ENCODE measurements at places on chromosomes 5 and 9. TPM values are rescaled to one million over a fixed set of nuclear protein-coding genes. Genes with fewer than 3 reads are reported as not detected.

Gene LYRM7
- total RNA-seq, result 13.0 TPM

DNA sequence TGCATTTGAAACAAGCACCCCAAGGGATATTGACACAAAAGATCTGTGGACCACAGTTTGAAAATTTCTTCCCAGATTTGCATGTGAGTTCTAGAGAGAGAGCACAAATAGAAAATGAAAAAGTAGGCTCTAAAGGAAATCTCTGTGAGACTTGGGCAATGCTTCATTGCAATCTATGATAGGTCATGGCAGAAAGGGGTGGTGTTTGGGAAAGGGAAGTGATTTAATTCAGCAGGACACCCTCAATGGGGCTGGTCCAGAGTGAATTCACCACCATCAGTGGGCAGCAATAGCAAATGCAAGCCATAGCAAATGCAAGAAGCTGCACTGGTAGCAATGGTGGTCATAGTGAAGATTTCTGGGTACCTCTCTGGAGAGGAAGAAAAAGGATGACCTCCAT, 58.1 kb downstream of the ANKRD55 start:
- no peak for DNase-seq

Gene NTNG2
- 1.1 TPM for total RNA-seq

- no peak for DNase-seq
Measured at GRCh38 chr9:113906411-113907110, 30.5 kb downstream of the ZNF618 start.

GRCh38 chr5:173010547-173011464, 27.2 kb downstream of the ATP6V0E1 start:
- peak; percentile 56 for DNase-seq

DNA sequence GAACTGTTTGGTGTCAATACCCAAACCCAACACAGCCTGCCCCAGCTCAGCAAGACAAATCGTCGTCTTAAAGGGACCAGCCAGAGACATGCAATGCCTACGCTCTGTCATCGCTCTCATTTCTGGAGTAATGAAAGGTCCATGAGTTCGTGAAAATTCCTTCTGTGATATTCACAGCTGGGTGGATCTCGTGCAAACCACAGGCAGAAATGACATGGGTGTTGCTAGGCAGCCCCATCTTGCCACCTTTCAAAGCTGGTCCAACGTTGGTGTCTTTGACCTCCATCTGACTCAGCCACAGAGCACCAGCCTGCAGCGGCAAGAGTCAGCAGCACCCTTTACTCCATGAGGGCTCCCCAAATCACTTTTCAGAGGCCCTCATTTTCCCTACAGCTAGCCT, 215.3 kb downstream of the SLIT3 start:
- no peak for DNase-seq

Gene CDKN2B-AS1
- 46.0 TPM for total RNA-seq

GRCh38 chr9:3608011-3608410, 82.2 kb upstream of the RFX3 start:
- DNase-seq, result no peak

DNA sequence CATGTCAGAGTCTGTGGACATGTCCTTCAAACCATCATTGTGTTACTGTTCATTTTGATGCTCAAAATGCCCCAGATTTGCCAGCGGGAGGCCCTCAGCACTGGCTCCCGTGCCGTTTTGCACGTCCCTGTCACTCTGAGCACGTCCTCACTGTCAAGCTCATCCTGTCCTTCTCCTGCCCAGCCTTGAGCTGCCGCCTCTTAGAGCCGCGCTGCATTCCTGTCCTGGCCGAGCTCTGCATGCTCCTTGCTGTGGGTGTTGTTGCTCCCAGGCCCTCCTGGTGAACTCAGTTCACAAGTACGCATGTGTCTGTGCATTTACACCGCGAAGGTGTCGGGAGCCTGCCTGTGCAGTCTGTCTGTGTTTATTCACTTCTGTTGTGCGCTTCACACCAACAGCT, 62.2 kb downstream of the WNK2 start:
- DNase-seq, result no peak

DNA sequence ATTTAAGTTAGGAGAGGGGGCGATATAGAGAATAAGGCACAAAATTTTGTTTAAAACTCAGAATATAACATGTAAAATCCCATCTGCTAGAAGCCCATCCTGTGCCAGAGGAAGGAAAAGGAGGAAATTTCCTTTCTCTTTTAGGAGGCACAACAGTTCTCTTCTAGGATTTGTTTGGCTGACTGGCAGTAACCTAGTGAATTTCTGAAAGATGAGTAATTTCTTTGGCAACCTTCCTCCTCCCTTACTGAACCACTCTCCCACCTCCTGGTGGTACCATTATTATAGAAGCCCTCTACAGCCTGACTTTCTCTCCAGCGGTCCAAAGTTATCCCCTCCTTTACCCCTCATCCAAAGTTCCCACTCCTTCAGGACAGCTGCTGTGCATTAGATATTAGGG, 18.3 kb downstream of the MOCS2 start:
- DNase-seq, result no peak

Gene FOXD4L3
- total RNA-seq, result not detected

GRCh38 chr5:10250806-10251276, 761 bp downstream of the CCT5 start:
- no peak for DNase-seq

Gene PRR7
- total RNA-seq, result 2.5 TPM

- no peak for DNase-seq
Measured at GRCh38 chr9:6076851-6077250, 61.4 kb upstream of the RANBP6 start.

DNA sequence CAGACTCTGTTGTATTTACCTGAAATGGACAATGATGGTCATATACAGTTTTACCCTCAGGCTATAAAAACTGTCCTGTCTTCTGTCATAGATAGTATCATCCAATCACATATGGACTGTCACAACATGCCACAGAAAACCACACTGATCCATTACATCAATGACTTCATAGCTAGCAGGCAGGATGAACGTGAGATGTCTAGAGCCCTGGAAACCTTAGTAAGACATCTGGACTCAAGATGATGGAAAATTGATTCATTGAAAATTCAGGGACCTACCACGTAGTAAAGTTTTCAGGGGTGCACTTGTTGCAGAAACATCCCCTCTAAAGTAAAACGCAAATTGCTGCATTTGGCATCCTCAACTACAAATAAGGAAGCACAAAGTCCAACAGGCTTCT, 284.4 kb upstream of the RGMB start:
- no peak for DNase-seq

DNA sequence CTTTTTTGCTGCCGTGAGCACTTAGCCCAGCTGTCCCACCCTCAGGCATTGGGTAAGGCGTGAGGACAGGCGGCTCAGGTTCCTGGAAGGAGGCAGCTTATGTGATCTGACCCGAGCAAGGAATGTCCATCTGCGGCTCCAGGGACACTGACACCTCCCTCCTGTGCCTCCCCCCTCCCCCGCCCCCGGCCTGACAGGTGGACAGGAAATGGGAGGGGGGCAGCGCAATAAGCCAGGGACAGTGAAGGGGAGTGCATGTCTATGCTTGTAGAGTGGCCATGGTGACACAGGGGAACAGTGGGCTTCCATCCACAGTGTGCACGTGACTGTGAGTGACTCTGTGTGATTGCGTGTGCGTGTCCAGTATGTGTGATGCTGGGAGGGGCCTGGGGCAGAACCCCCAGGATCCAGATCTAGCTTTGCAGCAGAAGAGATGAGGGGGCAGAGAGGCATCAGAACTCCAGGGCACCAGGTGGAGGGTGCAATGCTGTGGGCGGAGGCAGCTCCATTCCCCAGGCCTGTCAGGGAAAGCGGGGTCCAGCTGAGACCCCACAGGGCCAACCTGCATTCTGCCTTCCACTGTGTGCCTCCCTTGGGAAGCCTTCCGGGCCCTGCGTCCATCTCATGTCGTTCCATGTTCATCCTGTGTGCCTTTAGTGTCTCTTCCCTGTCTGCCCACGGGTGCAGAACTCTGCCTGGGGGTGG, 30.5 kb downstream of the CNTFR start:
- DNase-seq, result no peak

Gene LEAP2
- total RNA-seq, result 5.9 TPM

DNA sequence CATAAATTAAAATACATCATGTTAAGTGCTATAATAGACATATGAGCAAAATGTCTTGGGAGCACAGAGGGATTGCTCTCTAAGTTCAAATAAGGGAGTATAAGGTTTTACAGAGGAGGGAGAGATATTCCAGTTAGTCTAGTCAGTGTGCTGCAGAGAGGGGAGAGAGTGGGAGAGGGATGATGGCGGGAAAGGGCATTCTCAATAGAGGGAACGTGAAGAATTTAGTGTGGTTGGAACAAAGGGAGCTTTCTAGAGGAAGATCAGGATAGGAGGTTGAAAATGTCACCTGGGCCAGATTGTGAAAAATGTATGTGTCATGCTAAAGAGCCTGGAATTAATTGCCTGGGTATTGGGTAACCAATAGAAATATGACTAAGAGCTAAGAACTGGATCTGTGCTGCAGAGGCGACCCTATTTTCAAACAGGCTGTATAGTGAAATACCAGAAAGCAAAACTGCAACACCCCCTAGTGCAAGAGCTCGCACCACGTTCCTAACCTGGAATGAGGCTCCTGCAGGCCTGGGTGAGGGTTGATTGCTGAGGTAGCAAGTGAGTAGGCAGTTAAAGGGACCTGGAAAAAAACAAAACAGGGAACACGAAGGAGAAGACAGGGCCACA, 791.8 kb upstream of the C9orf72 start:
- no peak for DNase-seq

DNA sequence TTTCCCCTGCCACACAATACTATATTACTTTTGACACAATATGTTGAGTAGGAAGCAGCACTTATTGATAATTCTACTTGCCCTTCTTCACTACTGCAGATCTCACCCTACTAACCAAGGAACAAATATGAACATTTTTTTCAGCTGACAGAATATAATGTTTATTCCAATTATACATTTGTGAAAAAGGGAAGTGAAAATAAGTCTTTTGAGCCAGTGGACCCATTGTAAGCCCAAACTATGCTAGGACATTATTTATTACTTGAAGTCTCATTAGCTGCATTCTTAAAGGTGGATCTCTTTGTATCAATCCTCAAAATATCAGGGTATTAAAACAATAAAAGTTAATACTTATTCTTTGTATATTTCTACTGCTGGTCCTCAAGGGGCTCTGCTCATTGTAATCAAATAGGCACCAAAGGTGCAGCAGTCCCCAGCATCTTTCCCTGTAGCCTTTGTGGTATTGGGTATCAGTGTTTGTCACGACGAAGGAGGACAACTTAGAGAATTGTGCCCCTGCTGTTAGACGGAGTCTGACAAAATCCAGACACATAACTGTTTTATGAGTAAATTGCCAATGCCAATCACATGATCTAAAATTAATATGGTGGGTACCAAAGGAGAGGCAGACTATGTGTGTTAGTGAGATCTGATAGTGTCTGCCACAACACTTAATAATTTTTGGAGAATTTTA, 453.5 kb upstream of the CDH9 start:
- no peak for DNase-seq

GRCh38 chr9:70402213-70402612, 12.2 kb downstream of the KLF9 start:
- no peak for DNase-seq

GRCh38 chr5:96384353-96384752, 48.7 kb downstream of the PCSK1 start:
- no peak for DNase-seq

GRCh38 chr9:89375191-89375760, 57.0 kb downstream of the SECISBP2 start:
- DNase-seq, result no peak

Gene PPWD1
- total RNA-seq, result 45.2 TPM

DNA sequence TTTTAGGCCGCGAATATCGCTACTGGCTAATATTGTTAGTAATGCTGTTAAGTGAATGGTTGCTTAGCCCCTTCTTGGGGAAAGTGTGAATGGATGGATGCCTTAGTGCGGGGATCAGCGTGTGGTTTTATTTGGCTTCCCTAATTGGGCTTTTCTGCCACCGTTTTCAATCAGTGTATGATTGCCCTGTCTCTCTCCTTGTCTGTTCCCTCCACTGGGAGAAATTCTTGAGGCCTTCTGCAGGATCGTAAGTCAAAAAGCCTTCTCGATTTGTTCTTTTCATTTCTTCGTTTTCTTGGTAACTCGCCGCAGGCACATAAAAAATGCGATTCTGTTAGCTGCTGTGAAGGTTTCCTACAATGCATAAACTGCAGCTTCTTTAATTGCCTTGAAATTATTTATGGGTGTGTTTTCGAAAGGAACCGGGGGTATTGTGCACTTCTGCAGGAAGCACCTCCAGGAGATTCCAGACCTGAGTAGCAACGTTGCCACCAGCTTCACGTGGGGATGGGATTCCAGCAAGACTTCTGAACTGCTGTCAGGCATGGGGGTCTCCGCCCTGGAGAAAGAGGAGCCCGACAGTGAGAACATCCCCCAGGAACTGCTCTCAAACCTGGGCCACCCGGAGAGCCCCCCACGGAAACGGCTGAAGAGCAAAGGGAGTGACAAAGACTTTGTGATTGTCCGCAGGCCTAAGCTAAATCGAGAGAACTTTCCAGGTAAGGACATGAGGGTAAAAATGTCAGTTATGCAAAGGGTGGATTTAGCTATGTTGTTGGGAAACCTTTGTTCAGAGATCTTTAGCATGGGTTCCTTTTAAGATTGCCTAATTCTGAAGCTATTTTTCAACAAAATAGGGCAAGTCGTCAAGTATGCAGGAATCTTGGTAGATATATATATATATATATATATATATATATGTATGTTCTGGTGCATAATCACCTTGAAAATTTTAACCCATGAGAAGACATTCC, 700 bp downstream of the SKP2 start:
- DNase-seq, result no peak

GRCh38 chr5:56545016-56545415, 270.3 kb upstream of the MAP3K1 start:
- no peak for DNase-seq

Gene ANKRA2
- total RNA-seq, result 20.1 TPM

GRCh38 chr9:125296843-125297372, 35.3 kb downstream of the GAPVD1 start:
- no peak for DNase-seq

DNA sequence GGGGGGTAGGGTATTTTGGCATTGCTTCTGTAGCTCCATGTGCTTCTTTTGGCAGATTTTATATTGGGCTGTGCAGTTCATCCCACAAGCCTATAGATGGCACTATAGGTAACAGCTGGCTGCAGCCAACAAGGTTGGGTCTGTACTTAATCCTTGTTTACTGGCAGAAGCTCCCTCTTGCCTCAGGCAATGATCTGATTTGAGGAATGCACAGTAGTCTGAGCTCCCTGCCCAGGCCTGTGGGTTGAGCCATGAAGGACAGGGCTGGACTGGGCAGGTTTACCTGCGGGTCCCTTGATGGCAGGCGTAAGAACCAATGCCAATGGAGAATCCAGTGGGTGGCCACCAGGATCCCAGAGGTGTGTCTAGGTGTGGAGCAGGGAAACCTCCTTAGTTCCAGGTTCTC, 11.7 kb upstream of the OR1J2 start:
- no peak for DNase-seq
